Natural killer cell treated with Interleukin-12 subunit alpha and Interleukin-12 subunit beta and Interleukin-15 and Interleukin-18, amount 100 ng/mL, for 72 hours (primary cell): ENCODE measurements at places on chromosomes 1 and 21. TPM values are rescaled to one million over a fixed set of nuclear protein-coding genes. Genes with fewer than 3 reads are reported as not detected.

TRIM62 gene
- 8.7 TPM for total RNA-seq

SPATA46 gene
- total RNA-seq: not detected

DNA sequence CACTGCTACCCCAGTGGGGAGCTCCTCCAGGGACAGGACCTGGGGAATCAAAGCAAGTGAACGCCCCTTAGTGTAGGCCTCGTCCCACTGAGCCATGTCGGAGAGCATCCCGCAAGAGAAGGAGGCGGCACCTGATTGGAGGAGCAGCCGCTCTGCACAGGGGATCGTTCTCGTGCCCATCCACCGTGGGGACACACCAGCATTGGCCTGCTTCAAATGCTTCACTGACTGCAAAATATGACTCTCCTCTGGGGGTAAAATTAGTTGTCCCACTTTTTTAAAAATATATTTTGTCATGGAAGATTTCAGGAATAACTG, 111.0 kb downstream of the PDE9A start:
- no peak for DNase-seq

GRCh38 chr1:17692645-17693044, 62.5 kb upstream of the ACTL8 start:
- DNase-seq: no peak

CLDN17 gene
- not detected for total RNA-seq

- DNase-seq: no peak
Measured at GRCh38 chr1:244965185-244966030, 101.1 kb upstream of the HNRNPU start.

DNA sequence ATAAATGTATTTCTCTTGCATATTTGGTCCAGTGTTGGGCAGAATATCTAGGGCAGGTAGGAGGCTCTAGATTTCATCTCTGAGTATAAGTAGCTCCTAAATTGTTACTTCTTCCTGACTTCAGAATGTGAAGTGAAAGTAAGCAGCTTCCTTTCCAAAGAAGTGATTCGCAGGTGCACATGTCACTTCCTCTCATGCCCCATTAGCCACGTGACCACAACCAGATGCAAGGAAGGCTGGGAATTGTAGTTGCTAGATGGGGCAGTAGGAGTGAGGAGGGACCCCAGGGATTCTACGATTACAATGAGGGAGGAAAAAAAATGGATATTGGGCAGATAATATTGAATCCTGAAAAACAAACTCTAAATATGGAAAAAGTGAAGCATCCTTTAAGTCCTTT, 113.2 kb upstream of the CYYR1 start:
- no peak for DNase-seq

DNA sequence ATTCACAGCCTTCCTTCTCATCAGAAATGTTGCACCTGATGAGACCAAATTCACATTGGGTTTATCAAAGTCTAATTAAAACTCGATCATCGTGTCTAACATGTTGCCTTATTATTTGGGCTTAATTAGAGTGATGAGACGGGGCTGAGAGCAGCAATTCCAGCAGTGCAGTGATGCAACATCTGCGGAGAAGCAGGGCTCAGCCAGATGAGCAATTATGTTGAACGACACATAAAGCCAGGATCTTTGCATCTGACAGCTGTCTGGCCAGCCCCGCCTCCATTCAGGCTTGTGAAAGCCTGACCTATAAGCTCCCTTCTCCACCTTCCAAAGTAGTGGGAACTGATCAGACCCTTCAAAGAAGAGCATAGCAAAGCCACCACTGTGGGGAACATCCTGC, 109.8 kb downstream of the C1orf94 start:
- DNase-seq: no peak

PROX1 gene
- total RNA-seq: not detected

GRCh38 chr1:51484591-51484990, 34.5 kb downstream of the EPS15 start:
- no peak for DNase-seq

DNA sequence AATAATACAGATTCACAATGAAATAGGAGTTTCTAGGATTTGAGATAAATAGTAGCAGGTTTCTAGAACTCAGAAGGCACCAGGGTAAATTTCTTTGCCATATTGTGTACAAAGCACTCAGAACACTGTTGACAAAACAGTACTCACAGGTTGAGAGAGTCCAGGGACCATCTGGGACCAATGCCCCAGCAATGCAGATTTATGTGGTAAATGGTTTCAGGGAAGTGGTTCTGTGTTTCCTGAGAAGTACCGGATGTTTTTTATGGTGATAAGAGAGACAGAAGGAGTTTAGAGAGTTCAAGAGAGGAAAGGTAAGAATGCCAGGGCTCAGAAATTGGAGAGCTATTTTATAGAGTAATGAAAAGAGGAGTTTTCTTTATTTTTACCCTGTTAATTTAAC, 29.6 kb upstream of the DIPK1A start:
- no peak for DNase-seq
